ENCODE measurements at places on chromosomes 1 and 21. TPM values are rescaled to one million over a fixed set of nuclear protein-coding genes. Genes with fewer than 3 reads are reported as not detected.

DNA sequence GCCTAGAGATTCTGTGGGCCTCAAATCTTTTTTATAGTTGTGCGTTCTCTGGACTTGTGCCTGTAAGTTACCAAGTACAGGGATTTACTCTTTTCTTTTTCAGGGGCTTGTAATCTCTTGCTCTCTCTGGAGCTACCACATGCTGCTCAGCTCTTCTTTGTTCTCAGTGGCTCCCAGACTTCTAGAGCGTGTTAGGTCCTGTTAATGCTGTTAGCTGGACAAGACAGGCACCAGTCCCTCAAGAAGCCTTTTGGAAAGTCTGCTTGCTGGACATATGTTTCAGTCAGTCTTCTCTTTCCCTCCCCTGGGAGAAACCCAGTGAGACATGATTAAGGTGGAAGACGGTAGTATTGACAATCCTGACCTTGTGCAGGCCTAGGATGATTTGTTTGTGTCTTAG, 29.4 kb downstream of the KCNK2 start:
- peak; percentile 75 for DNase-seq

GRCh38 chr1:116737020-116737854, 17.0 kb upstream of the CD2 start:
- DNase-seq = peak; percentile 70

PM20D1 gene
- not detected for total RNA-seq

GRCh38 chr1:24558455-24558854, 2.6 kb downstream of the NCMAP start:
- no peak for DNase-seq

- no peak for DNase-seq
These were observed 307.7 kb upstream of the PKN2 start for GRCh38 chr1:88376421-88376820.
